ENCODE measurements at places on chromosomes 11 and 22.

DNA sequence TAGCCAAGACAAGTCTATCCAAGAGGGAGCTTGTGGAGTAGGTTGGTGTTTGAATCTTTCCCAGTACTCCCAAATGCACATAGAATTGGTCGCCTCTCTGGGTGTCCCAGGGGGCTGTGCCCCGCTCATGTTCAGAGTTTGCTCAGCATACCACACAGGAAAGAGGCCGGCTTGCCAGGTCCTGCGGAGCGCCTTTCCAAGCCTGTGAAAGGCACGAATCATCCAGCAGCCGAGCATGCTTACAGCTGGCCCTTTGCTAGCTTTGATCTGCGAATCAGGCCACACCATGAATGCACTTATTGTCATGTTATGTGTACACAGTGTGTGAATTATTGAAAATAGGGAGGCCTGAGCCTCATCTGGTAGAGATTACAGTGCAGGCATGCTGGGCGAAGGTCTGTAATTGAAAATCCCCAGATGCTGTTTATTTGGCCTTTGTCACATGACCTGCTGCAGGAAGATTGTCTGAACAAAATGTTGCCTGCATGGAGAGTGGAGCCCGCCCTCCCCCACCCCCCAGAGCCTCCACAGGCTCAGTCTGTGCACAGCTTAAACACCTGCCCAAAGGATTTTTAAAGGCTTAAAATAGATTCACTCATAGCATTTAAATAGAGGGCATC is 163.3 kb upstream of the RASSF10 start:
- DNase-seq, result no peak

DNA sequence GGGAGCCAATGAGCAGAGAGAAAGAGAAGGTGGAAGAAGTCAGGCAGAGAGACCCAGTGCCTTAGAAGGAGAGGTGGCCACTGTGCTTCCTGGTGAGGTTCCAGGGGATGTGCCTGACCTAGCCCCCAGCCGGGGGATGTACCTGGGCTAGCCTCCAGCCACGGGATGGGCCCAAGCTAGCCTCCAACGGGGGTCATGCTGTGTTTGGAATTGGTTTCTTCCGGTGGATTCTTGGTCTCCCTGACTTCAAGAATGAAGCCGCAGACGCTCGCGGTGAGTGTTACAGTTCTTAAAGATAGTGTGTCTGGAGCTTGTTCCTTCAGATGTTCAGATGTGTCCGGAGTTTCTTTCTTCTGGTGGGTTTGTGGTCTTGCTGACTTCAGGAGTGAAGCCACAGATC is 6.9 kb upstream of the SMIM38 start:
- no peak for DNase-seq

DNA sequence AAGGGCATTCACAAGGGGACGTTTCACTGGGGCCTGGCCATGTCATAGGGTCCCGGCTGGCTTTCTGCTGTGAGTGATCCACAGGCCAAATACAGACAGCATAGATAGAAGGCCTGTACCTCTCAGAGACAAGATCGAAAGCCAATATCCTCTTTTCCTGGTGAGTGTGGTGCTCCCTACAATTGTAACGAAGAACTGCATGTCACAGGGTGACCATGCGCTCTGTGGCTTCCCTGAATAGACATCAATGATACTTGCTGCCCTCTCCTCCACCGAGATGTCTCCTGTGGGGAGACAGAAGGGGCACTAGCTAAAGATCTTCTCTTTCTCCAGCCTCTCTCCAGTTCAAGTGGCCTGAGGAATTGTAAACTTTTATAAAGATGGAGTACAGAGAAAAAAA is 226.1 kb upstream of the POU2AF2 start:
- DNase-seq, result no peak

- DNase-seq, result no peak
These were observed 20.1 kb downstream of the OOSP3 start for GRCh38 chr11:59898650-59899049.

GRCh38 chr11:40306938-40307548 is 1152.4 kb downstream of the LRRC4C start:
- no peak for DNase-seq

GRCh38 chr11:6568191-6568918 is 35.1 kb downstream of the RRP8 start:
- DNase-seq, result no peak

DNA sequence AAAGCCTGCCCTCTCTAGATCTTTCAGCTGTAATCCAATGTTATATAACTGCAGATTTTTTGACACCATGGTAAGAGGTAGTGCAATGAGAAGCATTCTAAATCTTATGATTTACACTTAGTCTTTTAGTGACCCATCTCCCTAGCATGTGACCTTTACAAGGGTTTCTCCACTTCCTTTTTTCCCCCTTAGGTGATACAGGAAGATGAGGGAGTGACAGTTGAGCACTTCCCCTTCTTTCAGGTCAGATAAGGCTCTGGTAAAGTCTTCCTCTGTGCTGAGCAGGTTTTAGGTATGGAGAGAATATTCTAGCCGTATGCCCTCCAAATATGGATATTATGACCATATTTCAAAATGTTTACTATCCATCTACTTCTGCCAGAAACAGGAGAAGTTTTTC is 753.6 kb downstream of the JRKL start:
- no peak for DNase-seq

DNA sequence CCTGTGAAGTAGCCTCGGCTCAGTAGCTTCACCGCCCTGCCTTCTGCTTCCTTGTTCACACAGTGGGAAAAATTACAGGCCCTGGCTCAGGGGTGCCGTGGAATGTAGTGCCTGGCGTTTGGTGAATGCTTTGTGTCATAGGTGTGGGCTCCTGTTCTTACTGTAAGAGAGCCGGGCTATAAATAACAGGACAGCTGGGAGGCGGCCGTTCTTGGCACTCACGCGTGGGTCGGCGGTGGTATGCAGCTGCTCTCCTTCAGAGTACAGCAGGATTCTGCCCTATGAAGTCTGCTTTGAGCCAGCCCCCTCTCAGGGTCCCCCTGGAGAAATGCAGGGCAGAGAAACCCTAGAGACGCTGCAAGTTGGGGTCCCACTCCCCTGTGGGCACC is 84.2 kb downstream of the CTTN start:
- DNase-seq, result no peak

- DNase-seq, result no peak
These were observed 20.9 kb downstream of the TSKU start for GRCh38 chr11:76803811-76804600.

GRCh38 chr11:66886671-66887221 is 29.9 kb downstream of the LRFN4 start:
- DNase-seq, result peak; percentile 51

DNA sequence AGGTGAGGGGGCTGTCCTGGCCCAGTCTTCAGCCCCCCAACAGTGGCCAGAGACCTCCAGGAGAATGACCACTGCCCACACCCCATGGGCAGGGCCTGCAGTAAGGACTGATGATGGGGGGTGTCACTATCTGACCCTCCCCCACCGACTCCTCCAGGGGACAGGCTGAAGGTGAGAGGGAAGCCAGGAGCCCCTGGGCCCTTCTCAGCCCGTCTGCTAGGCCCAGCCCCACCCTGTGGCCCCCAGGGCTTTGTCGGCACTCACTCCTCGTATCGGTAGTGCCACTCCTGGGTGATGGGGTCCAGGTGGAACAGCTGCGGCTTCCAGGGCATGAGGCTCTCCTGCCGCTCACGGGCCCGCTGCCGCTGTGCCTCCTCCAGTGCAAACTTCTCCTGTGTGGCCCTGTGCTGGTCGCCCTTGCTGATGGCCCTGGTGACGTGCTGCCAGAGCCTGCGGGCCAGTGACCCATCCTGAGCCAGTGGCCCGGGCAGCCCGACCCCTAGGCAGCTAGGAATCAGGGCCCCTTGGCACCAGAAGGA is 35.4 kb upstream of the CARS1 start:
- DNase-seq, result no peak

DNA sequence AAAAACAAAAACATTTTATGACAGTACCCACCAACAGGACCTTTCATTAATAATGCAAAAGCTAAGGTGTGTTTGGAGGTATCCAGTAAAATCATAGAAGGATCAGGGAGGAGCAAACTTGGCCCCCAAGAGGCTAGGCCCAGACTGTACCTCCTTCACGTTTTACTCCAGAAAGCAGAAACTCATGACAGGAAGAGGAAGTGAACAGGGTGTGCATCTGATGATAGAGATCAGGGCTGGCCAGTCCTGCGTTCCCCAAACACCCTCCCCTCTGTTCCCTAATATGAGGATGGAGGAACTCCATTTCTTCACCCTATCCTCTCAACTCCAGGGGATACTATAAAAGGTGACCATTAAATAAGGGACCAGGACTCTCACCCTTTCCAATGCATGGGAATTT is 10.2 kb upstream of the MS4A12 start:
- DNase-seq, result no peak

DNA sequence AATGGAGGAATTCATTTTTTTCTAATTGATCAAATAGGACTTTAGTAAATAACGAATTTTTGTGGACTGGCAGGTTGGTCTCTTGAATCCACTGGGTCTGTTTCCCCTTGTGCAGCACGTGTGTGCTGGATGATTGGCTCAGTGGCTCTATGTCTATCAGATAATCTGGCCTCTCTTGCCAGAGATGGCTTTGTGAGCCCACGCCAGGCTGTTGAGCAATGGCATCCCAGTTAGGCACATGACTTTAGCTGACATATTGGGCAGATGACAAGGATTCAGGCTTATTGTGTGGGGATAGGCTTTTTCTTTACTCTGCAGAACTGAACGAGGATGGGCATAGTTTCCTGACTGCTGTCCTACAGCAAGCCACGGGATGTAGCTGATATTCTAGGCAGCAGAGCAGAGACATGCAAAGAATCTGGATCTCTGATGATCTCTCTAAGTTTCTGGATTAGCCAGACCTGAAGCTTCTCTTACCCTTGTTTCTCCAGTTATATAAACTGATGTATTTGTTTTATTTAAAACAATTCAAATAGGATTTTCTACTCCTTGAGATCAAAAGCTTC is 144.9 kb downstream of the ARHGAP42 start:
- DNase-seq, result no peak

GRCh38 chr11:35168671-35169070 is 29.7 kb downstream of the CD44 start:
- no peak for DNase-seq

DNA sequence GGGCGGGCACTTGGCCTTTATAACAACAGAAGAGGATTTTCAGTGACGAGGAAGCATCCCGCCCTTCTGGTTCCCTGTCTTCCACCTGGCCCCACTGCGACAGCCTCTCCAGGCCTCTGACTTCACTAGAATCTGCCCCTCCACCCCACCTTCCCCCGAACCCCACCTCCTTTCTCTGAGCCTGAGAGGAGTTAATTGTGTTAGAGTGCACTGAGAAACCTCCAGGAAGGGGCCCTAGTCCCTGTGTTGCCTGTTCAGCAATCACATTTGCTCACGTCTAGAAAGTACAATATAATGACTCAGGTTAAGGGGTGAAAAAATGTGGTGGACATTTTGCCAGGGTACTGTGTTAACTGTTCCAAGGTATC is 38.8 kb downstream of the PTPRJ start:
- no peak for DNase-seq

- DNase-seq, result no peak
These were observed 157.6 kb downstream of the PGR start for GRCh38 chr11:100972046-100972445.

DNA sequence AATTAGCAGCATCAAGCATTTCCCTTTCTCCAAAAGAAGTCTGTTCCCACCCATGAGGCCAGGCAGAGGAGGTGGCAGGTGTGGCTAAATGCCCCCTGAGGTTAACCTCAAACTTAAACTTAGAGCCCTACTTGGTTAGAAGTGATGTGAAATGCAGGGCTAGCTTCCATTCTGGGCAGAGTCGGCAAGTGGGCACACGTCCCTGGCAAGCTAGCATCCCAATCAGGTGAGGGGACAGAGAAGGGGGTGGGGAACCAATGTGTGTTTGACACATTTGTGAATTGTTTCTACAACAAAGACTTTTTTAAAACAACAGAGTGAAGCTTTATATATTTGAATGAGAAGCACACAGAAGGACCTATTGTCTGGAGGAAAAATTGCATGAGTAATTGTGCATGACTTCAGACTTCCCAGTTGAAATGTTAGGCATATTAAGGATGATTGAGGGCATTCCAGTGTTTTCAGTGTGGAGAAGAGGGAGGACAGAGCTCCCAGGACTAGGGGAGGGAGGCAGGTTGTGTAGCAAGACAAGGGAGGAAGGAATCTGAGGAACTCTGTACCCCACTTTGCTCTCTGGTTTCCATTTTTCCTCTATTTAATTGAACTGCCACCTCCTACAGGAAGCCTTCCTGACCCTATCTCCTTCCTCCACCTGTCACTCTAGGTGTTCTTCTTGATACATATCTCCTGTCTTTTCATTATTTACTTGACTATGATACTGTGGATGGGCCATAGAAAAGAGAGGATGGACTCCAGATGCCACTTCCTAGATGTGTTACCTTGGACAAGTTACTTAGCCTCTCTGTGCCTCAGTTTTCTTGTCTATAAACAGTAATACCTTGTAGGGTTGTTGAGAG is 83.3 kb upstream of the PICALM start:
- DNase-seq, result no peak

- DNase-seq, result no peak
These were observed 5.6 kb downstream of the OR52R1 start for GRCh38 chr11:4798427-4799183.

GRCh38 chr11:16605894-16606783 is 132.3 kb upstream of the C11orf58 start:
- peak; percentile 74 for DNase-seq

DNA sequence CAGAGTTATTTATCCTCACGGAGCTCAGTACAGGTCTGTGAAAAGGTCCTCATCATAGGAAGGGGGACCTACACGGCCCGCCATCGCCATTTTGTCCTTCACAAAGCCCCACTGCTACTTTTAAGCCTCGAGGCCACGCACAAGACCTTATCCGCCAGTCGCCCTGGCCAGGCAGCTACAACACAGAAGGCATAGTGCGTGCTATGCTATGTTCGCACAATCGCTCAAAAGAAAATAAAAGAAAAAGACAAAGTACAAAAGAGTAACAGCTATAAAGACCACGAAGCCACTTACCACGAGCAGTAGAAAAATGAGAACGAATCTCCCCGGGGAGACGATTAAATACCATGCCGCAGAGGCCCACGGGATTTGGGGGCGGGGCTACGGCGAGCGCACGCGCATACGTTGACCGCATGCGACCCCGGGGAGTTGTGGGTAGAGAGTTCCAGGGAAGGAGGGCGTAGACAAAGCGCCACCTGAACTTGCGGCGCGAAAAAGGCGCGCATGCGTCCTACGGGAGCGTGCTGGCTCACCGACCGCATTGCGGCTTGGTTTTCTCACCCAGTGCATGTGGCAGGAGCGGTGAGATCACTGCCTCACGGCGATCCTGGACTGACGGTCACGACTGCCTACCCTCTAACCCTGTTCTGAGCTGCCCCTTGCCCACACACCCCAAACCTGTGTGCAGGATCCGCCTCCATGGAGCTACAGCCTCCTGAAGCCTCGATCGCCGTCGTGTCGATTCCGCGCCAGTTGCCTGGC is 16.4 kb upstream of the WDR74 start:
- DNase-seq, result peak; percentile 96

DNA sequence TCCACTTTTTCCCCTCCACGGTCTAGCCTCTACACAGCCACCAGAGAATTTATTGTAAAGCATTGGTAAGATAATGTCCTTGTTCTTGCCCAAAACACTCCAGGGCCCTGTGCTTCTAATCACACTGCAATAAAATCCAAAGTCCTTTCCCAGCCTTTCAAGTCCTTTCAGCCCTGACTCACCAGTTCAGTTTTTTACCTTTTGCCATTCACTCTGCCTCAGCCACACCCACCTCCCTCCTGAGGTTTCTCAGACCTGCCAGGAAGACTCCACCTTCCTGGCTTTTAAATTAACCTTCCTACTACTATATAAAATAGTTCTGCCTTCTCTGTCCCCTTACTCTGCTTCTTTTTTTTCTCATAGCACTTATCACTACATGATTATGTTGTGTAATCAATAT is 91.0 kb upstream of the ARHGAP32 start:
- peak; percentile 55 for DNase-seq

- DNase-seq, result no peak
These were observed 5.9 kb downstream of the TP53AIP1 start for GRCh38 chr11:128936606-128937251.

GRCh38 chr11:65419772-65420481 is 2.7 kb upstream of the NEAT1 start:
- peak; percentile 77 for DNase-seq
